ENCODE measurements at places on chromosomes 3 and 15.

GRCh38 chr15:60480888-60481287 is 1.9 kb upstream of the ICE2 start:
- no peak for DNase-seq

- DNase-seq: no peak
These were observed 96.0 kb downstream of the IQSEC1 start for GRCh38 chr3:12977117-12977808.

DNA sequence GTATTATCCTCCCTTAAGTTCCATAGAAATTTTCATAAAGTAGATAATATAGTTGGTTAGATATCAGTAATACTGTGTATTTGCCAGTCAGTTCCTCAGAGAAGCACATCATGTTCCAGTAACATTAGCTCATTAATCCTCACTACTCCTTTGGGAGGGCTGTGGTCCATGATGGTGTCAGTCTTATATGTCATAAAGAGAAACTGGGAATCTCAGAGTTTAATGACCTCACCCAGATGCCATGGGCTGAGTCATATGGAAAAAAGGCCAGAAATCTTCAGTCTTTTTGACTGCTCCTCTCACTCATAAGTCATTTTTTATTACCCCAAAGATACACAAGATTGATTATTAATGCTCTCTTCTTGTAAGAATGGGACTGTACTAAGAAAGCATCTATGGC is 188.6 kb downstream of the CHL1 start:
- no peak for DNase-seq

DNA sequence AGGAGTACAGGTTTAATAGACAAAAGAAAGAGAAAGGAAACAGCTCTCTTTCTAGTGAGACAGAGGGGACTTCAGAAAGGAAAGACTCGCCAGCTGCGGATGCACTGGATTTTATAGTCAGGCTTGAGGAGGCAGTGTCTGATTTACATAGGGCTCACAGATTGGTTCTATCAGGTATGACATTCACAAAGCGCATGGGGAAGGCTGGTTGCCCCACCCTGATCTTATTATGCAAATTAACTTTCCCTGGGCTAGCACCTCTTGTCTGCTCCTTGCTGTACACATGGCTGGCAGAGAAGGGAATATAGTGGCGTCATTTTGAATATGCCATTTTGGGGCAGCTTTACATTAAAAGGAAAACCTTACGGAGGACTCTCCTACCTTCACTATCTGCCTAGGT is 938.4 kb upstream of the SEMA6D start:
- no peak for DNase-seq

Measured in T follicular helper cell (primary cell).